ENCODE measurements at places on chromosomes 6 and 20. TPM values are rescaled to one million over a fixed set of nuclear protein-coding genes. Genes with fewer than 3 reads are reported as not detected.

GRCh38 chr6:93792746-93793145 lies 373.4 kb upstream of the EPHA7 start:
- DNase-seq, result no peak

GRCh38 chr20:61285152-61285645 lies 33.1 kb downstream of the CDH4 start:
- DNase-seq, result no peak

The NRM gene
- polyA plus RNA-seq, result 28.5 TPM

The L3MBTL1 gene
- polyA plus RNA-seq, result 4.2 TPM

DNA sequence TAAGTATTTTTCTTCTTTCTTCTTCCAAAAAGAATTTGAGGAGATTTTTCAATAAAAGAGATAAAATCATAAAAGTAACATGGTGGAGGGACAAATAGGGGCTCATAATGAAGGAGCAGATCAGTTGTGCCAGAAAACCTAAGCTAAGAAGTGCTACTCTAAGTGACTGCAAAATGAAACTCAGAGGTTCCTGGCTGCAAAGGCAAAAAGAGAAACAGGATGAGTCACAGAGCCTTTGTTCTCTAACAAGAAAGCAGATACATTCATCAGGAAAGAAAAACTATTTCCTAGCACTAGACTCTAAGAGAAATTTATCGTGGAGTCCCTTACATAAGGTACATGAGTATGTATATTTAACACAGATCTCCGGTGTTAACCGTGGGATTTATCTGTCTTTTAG lies 49.8 kb downstream of the TSHZ2 start:
- DNase-seq, result no peak

- no peak for DNase-seq
These were observed 6.8 kb downstream of the ADISSP start for GRCh38 chr20:3760655-3761348.

The RFX6 gene
- polyA plus RNA-seq, result not detected

GRCh38 chr6:71187141-71187540 lies 101.5 kb upstream of the OGFRL1 start:
- DNase-seq, result no peak

The KCNK15 gene
- polyA plus RNA-seq, result 0.22 TPM

- DNase-seq, result no peak
These were observed 103.1 kb upstream of the ESR1 start for GRCh38 chr6:151704383-151704782.

The RAMACL gene
- polyA plus RNA-seq, result not detected

- DNase-seq, result no peak
These were observed 441.6 kb downstream of the HACE1 start for GRCh38 chr6:104418125-104418524.

GRCh38 chr6:147164761-147165160 lies 39.5 kb upstream of the STXBP5 start:
- DNase-seq, result no peak

DNA sequence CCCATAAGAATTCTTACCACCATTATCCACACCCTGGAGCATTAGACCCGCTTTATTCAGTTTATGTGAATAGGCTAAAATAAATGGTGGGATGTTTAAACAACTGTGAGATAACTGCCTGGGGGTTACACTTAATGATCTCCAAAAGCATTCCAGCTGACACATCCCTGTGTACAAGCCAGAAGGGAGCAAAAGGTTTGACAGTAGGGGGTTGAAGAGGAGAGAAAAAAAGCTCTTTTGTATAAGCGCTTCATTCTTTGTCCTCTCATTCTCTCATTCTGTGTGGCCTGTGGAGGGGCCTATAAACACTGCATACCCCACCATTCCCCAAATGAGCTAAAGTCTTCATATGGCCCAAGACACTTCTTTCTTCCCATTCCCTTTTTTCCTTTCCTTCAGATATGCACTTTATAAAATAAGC lies 30.8 kb upstream of the COL21A1 start:
- DNase-seq, result peak; percentile 27

DNA sequence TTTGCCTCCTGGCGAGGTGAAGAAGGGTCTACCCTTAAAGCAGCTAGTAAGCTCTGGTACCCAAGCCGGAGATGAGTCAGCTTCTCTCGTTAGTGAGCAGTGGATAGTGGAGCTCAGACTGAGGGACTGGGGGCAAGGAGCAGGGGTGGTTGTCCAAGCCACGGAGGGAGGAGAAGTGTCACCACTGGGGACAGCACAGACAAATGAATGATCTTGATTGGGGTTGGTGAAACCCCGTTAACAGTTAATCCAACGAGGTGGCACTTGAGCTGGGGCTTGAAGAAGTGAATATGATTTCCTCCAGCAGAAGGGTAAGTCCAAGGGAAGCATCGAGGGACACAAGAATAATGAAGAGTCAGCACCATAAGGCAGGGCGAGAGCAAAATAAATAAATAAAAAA lies 43.0 kb downstream of the JARID2 start:
- no peak for DNase-seq

DNA sequence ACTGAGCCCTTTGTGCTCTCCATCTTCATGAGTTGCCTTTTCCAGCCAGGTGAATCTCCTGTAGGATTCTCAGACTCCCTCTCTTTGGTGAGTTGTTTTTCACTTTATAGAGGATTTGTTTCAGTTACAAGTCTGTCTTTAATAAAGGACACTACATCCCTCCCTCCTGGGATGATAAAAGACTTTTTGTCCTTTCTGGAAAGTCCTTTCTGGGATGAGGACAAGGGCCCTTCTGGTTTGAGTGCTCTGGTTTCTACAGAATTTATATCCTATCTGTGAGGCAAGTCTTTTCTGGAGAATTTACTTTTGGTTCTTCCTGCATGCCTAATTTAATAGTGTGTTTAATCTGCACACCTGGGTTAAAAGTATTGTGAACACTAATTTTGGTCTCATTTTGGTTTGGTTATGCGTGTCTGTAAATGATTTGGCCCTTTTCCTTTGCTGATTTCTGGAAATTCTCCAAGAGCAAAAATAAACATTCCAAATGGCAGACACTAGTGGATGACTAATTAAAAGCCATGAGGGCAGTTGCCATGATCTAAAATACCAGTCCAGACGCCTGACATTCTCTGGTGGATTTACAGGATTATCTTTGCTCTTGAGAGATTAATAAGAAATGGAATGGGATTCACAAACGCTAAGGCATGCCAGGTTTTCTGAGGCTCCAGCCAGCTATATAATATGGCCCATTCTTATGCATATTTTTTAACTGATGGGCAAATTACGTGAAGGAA lies 44.8 kb downstream of the TCP11 start:
- DNase-seq, result peak; percentile 27

DNA sequence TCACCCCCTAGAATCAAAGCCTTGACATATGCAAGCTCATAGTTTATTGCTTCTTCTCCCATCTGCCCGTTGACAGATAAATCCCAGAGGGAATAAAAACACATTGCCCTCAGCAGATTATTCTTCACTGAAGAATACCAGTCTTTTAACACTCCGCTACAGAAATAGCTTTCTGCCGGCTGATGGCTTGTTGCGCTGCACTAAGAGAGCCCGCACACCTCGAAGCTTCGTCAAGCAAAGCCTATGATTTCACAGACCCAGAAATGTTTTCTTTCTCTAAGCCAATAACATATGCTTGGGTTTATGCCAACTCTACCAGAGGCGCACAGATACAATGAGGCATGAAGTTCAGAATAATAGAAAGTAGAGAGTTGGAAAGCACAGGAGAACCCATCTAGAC lies 208.9 kb upstream of the FOXQ1 start:
- no peak for DNase-seq

The CCN6 gene
- 0.12 TPM for polyA plus RNA-seq

DNA sequence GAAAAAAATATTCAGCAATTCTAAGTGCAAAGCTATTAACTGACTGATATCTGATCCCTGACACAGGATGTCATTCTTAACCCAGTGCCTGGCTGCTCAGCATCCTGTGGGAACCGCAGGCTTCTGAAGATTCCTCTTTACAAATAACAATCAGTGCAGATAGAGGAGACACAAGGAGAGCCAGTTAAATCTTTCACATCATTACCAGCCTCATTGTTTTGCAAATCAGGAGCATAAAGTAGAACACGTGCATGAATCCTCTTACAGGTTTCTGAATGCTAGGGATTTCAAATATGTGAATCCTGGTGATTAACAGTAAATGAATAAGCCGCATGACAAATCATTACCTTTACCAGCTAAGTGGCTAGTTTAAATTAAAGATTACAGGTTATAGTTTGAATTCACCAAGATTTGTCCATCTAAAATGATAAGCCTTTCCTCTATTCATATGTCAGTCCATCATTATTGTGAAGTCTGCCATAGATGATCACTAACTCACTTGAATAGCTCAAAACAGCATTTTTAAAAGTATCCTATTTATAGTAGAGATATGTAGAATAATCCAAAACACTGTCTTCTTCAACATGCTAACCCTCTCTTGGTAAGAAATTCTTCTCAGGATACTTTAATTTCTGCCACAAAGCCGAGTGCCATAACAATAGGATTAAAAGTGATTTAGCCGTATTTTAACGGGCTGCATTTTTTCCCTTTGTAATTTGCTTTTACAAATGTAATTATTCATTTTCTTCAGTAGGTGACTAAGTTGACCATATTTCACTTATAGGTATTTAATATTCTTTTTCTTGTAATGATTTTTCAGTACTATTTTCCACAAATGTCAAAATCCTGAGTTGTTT lies 367.3 kb upstream of the EPHA7 start:
- no peak for DNase-seq

GRCh38 chr6:11833626-11834592 lies 55.3 kb upstream of the ADTRP start:
- no peak for DNase-seq

- DNase-seq, result no peak
These were observed 94.6 kb upstream of the SUPT3H start for GRCh38 chr6:45472382-45472781.

The SIM1 gene
- 3.7 TPM for polyA plus RNA-seq

DNA sequence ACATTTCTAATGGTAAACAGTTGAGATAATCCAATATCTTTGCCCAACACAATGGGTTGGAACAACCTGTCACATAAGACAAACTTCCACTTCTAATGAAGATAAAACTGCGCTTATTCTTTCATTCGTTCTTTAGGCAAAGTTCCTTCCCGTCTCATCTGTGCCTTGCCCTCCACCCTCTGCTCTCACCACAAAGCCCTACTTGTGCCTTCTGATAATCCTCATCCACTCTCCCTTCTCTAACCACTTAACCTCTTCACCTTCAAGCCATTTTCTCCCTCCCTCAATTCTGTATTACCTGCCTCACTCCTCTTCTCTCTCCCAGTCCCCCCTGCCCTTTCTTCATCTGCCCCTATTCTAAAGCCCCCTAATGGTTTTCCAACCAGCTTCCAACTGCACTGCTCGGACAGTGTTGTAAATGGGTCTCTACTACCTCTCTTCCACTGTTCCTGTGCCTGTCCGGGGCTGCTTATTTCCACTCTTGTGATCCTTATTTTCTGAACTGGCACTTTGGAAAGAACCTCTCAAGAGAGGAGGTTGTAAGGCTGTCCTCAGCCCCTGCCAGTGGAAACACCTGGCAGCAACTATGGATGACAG lies 62.9 kb upstream of the MYB start:
- DNase-seq, result no peak

The OTOR gene
- not detected for polyA plus RNA-seq

DNA sequence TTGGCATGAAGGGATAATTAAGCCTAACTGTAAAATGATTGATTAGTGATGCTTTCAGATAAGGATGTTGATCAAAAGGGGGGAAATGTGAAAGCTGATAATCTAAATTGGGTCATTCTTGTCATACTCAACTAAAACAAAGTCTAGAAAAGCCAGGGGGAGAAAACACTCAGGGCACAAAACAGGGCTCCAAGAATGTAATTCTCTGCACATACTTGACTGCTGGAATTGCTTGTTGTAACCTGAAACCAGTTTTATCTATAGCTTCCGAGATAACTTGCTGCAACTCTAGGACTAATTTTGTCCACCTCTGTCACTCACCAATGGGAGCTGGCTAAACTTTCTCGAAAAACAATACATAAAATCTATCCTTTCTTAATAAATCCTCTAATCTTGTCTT lies 310.3 kb downstream of the CLVS2 start:
- no peak for DNase-seq

GRCh38 chr20:53003420-53004154 lies 31.4 kb downstream of the TSHZ2 start:
- peak; percentile 76 for DNase-seq

The RPS6KA2 gene
- 29.4 TPM for polyA plus RNA-seq

The CST1 gene
- not detected for polyA plus RNA-seq

The CSTF1 gene
- polyA plus RNA-seq, result 26.0 TPM

The C4B gene
- polyA plus RNA-seq, result 13.7 TPM

DNA sequence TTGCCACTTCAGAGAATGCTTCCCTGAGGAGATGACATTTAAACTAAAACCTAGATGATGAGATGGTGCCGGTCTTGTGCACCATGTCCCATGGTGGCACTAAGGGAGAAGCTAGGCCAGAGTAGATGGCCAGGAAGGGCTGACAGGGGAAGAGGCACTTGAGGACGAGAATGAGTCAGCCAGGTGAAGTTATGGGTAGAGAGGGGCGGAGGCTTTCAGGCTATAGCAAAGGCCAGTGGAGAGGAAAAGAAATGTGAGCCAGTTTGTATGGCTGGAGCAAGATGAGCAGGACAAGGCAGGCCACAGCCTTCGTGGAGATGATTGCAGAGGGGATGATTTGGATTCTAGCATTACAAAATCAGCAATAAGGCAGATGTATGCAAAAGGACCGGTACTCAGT lies 44.7 kb upstream of the ADGRF4 start:
- DNase-seq, result no peak

DNA sequence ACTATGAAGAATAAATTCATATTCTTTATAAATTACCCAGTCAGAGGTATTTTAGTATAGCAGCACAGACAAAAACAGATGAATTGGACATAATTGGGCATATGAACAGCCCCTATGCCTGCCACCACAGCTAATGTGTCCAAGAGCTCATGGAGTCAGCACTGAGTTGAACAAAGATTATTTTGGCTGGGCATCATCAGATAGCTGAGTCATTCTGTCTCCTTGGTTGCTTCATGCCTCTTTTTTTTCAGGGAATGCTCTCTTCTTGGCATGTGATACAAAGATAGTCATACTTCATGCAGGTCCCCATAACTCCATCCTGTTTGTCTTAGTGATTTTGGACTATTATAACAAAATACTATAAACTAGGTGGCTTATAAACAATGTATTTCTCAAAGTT lies 275.6 kb downstream of the TENT5A start:
- DNase-seq, result no peak

- no peak for DNase-seq
These were observed 73.4 kb upstream of the RNF24 start for GRCh38 chr20:4088766-4089165.

The SLC9A8 gene
- 3.9 TPM for polyA plus RNA-seq
